ENCODE measurements at places on chromosomes 5 and 9.

DNA sequence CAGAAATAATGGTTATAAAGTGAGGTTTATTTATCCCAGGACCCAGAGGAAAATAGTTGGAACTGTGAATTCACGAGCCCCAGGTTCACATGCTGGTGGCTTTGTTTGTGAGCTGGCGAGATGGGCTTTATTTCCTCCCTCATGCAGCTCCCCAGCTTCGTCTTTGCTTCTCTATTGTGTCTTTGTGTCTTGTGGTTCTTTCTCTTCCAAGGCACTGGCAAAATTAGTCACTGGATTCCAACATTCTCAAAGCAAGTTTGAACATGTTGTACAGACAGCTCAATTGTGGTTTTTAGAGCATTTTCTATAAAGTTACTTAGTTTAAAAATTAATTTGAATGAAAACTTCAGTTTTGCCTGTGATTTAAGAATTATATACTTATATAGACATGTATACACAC is 7.2 kb downstream of the NDUFS6 start:
- no peak for DNase-seq

- DNase-seq: no peak
These were observed 30.7 kb downstream of the ENHO start for GRCh38 chr9:34492051-34492450.

- DNase-seq: no peak
These were observed 626.5 kb downstream of the DMRTA1 start for GRCh38 chr9:23073136-23073535.

GRCh38 chr5:138666226-138666742 is 86.9 kb upstream of the CTNNA1 start:
- no peak for DNase-seq

DNA sequence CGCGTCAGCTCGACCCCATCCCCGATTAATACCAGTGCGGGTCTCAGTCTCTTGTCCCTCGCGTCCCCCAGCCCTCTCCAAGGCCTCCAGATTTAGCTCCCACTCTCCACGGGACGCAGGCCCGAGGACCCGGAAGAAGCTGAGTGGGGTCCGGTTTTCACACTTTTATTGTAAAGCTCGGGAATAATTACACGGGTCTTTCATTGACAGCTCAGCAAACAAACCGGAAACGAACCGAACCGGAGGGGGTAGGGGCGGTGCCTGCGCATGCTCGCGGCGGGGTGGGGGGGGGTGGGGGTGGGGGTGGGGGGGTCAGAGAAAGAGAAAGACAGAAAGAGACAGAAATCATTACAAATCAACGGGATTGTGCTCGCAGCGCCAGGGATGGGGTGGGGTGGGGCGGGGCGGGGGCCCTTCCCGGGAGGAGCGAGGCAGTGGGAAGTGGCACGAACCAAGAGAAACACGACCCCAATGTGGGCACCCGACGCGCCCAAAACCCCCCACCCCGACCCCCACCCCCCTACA is 27.9 kb downstream of the PCDH1 start:
- DNase-seq: peak; percentile 49

GRCh38 chr5:113425909-113426308 is 8.9 kb downstream of the TSSK1B start:
- no peak for DNase-seq

DNA sequence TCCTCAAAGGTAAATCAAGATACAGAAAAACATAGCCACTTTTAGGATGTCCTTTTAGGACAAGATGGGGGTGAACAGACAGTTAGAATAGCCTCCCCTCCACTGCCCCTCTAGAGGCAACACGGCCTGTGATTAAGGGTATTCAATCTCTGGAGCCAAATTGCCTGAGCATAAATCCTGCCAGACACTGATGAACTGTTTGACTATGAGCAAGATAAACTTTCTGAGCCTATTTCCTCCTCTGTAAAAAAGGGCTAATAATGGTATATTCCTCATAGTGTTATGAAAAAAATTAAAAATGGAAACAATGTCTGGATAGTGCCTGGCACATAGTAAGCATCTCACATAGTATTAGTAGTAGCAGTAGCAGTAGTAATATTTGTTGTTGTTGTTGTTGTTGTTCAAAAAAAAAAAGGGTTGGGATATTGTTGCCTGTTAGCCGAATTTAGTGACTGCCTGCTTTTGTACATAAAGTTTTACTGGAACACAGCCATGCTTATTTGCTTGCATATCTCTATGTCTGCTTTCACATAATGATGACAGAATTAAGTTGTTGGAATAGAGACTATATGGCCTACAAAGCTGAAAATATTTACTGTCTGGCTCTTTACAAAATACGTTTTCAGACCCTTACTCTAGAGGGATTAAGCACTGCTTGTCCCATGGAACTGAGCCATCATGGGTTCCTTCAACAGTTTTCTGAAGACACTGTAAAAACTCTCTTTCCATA is 536.3 kb downstream of the TLE4 start:
- no peak for DNase-seq

DNA sequence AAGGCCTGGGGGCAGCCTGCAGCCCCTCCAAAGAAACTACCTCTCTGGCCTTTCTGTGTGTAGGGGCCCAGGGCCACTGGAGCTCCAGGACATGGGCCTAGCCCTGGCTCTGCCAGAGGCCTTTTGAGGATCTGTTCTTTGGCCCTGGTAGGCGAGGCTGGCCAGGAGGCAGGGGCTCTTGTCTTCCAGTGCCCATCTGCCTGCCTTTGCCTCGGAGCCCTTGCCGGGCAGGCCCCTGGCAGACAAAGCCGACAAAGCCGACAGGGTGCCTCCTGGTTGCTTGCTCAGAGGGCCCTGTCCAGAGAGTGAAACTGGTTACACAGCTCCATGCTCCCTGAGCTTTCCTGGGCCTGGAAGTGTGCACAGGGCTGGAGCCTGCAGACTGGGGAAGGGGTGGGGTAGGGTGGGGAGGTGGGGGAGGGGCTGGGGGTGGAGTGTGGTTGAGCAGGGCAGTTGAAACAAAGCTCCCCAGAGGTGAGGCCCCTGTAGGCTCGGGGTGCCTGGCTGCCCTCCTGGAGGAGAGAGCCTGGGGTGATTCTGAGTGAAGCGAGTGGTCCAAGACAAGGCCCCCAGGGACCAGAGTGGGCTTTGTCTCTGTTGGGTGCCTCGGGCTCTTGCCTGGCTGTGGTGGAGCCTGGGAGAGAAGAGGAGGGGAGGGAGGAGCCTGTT is 29.3 kb downstream of the PTPA start:
- no peak for DNase-seq

GRCh38 chr5:157303667-157304327 is 37.9 kb downstream of the CYFIP2 start:
- no peak for DNase-seq

DNA sequence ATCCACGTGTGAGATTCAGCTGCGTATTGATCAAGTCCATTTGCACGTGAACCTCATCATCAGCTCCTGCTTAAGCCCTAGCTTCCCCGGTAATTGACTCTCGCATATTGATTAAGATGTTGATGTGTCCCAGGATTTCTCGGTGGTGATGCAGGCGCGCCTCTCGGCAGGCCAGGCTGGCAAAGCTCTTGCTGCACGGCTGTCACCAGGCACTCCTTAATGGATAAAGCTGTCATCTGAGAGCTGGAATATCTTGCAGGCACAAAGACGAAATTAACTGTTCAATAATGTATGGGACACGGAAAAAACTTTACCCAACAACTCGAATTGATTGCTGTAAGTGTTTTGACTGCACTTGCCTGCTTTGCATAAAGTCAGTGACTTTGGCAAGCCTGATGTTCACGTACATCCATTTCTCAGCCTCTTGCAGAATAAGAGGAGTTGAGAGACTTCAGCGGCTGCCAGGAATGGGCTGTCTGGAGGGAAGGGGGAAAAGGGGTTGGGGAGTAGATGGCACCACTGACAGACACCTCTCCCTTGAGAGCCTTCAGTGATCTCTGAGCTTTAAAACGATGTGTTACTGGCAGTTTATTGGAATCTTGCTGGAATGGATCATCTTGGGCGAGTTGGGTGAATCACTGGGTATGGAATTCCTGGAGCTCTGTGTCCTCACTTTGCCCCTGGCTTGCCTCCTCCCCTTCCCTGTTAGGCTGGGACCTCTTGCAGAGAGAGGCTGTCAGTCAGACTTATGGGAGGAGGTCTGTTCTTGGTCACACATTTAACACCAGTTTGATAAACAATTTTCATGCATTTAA is 650.3 kb downstream of the CCDC171 start:
- no peak for DNase-seq

GRCh38 chr9:86734771-86735170 is 212.5 kb downstream of the GAS1 start:
- DNase-seq: no peak

DNA sequence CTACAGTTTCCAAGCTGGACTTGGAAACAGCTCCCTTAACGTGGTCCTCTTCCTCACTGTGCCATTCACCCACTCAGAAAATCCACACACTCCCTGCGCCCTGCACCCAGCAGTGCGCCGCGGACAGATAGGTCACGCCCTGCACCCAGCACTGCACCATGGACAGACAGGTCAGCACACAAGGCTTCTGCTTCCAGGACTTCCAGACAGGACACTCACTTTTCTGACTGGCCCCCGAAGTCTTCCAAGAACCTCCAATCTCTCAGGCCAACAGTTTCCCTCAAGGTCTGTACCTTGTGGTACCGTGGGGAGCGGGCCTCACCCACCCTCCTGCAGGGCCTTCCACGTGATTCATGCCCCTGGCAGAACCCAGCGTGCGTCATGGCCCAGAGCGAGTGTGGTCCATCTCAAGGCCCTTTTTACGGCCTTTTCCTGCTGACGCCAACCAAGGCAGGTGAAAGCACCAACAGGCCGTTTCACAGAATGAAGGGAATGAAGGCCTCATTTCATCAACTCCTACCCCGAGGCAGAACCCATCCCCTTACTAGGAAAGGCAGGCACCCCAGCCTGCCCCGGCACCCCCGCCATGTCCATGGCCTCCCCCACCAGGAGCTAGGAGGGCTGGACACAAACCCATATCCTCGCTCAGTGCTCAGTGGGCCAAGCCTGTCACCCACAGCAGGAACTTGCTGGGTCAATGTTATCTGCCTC is 17.3 kb downstream of the VAV2 start:
- no peak for DNase-seq

DNA sequence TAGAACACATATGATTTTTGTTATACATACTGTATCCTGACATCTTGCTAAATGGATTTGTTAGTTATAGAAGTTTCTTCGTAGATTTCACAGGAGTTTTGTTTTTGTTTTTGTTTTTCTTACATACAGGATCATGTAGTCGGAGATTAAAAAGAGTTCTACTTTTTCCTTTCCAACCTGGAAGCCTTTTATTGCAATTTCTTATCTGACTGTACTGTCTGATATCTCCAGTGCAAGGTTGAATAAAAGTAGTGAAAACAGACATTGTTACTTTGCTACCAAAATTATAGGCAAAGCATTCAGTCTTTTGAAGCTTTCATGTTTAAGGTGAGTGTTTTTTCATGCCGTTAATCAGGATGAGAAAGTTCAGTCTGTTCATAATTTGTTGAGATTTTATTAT is 117.4 kb upstream of the PRSS3 start:
- DNase-seq: no peak

DNA sequence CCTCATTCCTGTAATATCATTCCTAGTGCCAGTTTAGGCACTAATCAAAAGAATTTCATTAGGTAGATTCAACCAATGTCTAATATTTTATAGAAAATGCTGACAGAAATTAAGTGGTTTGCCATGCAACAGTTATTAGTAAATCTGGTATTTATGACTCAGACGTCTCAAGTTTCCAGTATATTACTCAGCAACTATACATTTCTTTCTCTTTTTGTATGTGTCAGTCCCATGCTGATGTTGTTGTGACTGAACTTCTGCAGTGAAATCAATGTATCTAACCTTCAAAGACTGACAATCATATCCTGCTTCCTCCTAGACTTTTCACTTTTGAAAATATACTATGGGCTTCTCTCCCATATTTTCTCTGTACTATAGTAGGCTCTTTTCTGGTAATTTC is 822.5 kb downstream of the NR2F1-AS1 start:
- no peak for DNase-seq

GRCh38 chr5:34587355-34588241 is 68.5 kb upstream of the RAI14 start:
- no peak for DNase-seq

- peak; percentile 78 for DNase-seq
These were observed at the start of gene NUP155 for GRCh38 chr5:37370864-37371726. TSS of gene NUP155 (minus strand) at chr5:37371106. CDS start at chr5:37370977, 129 bp downstream.

- no peak for DNase-seq
These were observed 29.4 kb downstream of the SLC6A3 start for GRCh38 chr5:1415626-1416360.

DNA sequence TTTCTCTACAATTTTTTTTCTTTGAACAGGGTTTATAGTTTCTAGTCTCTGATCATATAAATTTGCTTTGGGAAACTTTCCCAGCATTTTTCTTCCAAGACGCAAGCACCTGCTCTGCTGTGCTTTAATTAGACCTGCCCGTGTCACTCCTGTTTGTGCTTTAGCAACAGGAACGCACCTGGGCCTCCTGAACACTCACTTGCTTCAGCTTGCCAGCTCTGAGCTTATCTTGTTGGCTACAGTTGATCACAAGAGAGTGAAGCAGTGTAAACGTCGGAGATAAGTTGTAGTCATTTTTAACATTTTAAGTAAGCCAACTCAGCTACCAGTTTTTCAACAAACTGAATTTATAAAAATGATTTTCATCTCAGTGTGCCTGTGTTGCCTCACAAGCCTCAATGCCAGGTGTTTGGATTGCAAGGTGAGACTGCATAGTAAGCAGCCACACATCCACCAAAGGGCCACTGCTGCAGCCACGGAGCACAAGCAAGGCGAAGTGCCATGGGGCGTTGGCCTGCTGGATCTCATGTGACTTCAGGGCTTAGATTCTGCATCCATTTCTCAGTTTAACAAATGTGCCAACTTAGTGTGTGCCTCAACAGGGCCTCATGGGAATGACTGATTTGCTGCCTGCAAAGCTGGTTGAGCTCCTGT is 166.9 kb downstream of the TRIO start:
- no peak for DNase-seq

- DNase-seq: no peak
These were observed 1359.1 kb upstream of the CDH9 start for GRCh38 chr5:28397502-28397941.

- no peak for DNase-seq
These were observed 51.3 kb downstream of the DENND4C start for GRCh38 chr9:19281801-19282200.

DNA sequence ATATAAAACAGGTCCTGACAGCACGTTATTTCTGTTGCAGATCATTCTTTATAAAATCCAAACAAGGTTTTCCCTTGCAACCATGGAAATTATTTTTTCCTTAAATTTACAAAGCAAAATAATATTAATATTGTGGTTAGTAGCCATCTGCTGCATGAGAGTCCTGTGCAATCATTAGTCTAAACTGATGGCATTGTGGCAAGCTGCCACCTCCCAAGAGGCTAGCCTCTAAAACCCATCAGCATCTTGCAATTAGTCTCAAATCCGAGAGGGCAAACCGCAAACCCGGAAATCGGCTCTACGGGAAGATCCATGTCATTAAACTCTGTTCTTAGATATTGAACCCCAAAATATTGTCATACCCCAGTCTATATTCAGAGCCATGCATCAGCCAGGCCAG is 11.3 kb upstream of the CDH6 start:
- no peak for DNase-seq

- DNase-seq: no peak
These were observed 47.5 kb upstream of the RNF20 start for GRCh38 chr9:101485924-101486692.
